PC-3 (cell line): ENCODE measurements at places on chromosomes 3 and 15.
A peak's percentile ranks its signal among the peaks of the same experiment; 100 is the strongest.

DNA sequence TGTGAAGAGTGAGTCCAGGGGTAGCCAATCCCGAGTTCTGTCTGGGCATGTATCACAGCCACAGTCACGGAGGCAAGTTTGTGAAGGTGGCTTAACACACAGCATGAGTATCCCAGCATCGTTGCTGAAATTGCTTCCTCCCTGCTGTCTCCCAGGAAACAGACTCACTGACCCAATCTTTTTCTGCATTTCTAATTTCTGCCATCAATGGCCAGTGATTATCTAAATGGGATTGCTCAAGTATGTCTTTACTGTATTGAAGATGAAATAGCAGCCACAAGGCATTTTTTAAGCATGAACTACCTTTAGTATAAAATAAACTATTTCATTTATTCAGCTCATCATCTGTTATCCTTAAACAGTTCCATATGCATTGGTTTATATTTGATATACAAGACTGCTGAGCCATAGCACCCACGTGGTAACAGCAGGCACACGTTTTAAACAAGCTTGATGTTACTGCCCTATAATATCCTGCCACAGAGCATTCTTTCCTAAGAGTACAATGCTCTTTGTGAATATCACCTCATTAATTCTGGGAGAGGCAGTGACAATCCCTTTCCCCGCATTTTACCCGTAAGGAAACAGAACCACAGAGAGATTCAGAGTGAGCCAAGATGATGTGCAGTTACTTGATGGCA lies 276.6 kb upstream of the THBS1 start:
- DNase-seq: no peak

DNA sequence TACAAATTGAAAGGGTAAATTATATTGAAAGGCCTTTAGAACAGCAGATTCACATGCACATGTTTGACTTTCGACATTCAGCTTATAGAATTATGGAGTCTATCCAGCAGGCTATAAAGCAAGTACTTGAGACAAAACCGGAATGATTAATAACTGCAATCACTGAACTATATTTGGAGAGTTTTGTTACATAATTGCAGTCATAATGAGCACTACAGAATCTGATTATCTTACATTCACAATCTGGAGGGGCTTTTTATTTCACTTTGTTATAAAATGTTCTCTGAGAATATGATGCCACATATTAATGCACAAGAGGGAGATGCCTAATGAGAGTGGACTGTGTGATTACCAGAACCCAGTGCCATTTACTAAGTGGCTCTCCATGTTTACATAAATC lies 64.3 kb downstream of the NSUN3 start:
- no peak for DNase-seq

GRCh38 chr3:6753536-6753935 lies 107.4 kb upstream of the GRM7 start:
- DNase-seq: no peak

- peak; percentile 44 for DNase-seq
These were observed 1.9 kb downstream of the CHST2 start for GRCh38 chr3:143121241-143122088.

DNA sequence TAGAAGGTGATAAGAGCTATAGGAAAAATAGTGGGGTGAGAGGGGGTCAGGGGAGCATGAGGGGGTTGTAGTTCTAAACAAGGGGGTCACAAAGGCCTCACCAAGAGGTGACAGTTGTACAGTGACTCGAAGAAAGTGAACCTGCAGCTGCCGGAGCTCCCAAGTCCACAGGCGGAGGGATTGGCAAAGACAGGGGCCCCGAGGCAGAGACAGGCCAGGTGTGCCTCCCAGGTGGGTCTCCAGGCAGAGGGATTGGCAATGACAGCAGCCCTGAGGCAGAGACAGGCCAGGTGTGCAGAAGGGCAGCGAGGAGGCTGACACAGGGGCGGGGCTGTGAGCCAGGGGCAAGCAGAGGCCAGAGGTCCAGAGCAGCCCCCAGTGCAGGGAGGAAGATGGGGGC lies 63.7 kb downstream of the DNAJB8 start:
- DNase-seq: no peak

DNA sequence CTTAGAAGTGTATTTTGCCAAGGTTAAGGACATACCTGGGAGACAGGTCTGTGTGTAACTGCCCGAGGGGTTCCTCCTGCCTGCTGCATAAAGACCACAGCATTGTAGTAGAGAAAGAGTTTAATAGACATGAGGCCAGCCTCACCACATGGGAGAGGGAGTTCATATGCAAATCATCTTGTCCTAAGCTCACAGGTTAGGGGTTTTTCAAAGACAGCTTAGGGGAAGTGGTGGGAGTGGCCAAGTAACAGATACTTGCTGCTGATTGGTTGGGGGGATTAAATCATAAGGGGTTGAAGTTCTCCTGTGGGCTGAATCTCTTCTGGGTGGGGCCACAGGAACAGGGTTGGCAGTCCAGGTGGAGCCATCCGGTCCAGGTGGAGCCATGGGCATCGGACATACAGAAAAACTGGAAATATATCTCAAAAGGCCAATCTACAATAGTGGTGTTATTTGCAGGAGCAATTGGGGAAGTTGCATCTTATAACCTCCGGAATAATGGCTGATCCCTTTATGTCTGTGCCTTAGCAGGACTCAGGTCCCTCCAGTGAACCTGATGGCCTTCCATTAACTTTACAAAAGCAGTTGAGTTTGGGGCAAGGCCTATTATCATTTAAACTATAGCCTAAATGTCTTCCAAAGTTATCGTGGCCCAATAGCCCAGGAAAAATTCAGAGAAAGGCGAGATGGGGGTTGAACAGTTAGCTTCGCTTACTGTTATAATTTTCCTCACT lies 86.0 kb upstream of the MFGE8 start:
- no peak for DNase-seq

DNA sequence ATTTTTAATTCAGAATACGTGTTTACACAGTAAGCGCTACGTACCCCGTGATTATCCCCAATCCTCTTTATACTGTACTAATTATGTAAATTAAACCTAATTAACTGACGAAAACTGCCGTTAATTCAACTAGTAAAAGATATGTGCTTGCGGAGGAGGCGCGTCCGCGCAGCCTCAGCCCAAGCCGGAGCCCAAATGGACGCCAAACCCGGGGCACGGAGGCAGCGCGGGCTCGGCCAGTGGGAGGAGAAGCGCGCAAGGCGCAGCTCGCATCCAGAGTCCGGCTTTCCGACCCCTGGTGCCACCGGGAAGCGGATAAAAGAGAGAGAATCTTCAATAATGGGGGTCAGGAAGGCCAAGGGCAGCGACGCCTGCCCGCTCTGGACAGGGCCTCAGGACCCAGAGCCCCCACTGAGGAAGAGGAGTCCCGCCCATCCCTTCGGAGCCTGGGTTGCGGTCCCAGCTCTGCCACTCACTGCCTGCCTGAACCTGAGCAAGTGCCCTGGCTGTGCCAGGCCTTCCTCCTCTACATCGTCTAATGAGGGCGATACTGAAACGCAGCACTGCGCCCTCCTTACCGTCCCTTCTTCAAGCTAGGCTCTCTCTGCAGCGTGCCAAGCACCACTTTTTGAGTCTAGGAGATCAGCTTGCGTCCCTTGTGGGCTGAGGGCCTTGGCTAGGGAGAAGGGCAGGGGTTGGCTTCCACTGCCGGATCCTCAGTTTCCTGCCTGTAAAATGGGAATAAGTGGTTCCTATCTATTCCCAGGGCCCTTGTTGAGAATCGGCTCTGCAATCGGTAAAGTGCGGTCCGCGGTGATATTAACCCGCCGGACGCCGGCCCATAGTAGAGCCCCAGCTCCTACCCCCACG lies 5.0 kb upstream of the SKOR1 start:
- no peak for DNase-seq

DNA sequence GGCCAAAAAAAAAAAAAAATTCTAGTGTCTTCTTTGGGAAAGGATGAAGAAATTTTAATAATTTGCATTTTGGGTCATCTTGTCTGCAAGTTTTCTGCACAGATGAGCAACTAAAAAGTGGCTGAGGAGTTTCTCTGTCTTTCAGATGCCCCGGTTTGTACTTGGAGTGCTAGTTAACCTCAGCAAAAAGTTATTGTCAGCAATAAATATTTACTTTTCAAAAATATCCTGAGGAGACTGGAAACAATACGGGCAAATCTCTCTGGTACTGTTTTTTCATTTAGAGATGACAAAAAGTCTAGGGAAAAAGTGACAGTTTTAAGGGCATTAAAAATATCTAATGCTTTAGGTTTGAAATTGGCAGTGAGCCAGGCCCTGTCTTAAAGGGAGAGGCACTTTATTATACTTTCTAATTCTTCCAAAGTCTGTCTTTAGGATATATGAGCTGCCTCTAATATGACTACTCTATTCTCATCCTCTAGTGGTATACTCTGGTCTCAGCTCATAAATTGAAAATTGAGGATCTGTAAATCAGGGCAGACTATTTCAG lies 436.0 kb upstream of the NR2F2 start:
- peak; percentile 9 for DNase-seq
